ENCODE measurements at places on chromosomes 7 and 10.

- DNase-seq, result no peak
Observed at GRCh38 chr7:25579778-25580075, 351.4 kb upstream of the NPVF start.

- no peak for DNase-seq
Observed at GRCh38 chr10:42801135-42801534, 18.5 kb downstream of the BMS1 start.

- DNase-seq, result no peak
Observed at GRCh38 chr7:95095259-95095965, 188.0 kb downstream of the PPP1R9A start.

- DNase-seq, result no peak
Observed at GRCh38 chr7:932651-932975, 21.9 kb downstream of the ADAP1 start.

- no peak for DNase-seq
Observed at GRCh38 chr10:102758240-102758932, 14.6 kb downstream of the WBP1L start.

- no peak for DNase-seq
Observed at GRCh38 chr10:31299119-31299518, 19.9 kb upstream of the ZEB1 start.

GRCh38 chr7:130350945-130351790 lies 6.6 kb downstream of the CPA5 start:
- DNase-seq, result no peak

DNA sequence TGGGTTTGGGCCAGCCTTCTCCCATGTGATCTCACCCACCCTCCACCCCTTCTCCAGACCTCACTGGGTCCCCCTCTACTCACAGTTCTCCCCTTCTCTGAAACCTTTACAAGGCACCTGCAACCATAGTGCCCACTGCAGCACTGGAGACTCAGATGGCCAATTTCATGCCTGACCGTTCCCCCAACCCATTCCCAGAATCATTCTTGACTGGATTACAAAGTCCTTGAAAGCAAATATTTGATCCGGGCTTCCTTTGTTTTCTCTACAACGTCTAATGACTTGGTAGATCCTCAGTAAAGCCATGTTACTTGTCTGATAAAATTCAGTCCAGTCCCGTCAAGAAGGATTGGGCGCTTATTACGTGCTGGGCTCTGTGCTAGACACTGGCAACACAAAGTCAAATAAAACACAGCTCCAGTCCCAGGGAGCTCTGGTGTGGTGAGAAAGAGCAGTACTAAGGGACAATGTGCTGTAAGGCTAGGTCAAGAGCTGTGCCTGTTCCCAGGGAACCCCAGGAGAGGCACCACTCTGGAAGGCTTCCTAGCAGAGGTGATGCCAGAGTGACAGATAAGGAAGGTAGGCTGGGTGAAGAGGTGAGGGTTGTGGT lies 36.5 kb downstream of the SH3PXD2A start:
- no peak for DNase-seq

DNA sequence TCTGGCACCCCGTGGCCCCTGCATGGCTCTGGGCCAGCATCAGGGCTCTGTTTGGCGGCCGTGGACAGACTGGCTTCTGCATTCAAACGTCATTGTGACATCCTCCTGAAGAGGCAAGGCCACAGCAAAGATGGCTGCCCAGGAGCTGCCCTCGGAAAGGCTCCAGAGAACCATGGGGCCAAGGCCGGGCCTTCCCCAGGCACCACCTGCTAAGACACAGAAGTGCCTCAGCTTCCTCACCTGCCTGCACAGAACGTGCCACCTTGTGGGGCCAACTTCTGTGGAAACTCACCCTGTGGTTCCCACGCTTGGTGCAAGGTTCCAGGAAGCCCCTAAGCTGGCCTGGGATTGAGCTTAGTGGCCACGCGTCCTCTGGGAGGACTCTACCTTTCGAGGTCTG lies 396.9 kb downstream of the PTPRN2 start:
- DNase-seq, result no peak

DNA sequence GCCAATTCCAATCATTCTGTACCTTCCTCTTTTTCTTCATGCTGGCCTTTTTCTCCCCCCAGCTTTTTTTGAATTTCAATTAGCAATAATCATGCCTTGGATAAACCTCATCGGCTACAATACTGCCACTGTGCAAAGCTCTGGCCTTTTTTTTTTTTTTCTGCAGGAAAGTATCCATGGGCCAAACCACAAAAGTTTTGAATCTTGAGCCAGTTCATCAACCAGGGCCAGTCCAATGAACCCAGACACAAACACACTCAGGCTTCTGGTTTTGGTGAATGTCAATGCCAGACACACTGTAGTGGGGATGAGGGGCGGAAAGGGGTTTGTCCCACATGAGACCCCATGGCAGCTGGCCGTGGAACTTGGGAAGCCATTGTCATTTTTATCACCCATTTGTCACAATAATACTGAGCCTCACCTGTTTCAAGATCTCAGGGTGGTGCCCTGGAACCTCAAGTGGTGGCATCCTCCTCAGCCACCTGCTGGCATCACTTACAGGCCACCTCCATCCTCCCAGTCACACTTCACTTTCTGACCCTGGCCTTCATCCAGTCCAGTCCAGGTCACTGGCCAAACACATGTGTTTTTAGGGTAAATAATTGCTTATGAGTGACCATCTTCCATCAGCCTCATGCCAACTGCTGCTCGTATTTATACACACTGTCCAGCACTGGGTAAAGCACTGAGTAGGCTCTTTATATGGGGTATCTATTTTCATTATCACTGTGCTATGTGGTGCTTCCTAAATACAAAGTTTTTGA lies 40.8 kb upstream of the TSPAN33 start:
- DNase-seq, result no peak

DNA sequence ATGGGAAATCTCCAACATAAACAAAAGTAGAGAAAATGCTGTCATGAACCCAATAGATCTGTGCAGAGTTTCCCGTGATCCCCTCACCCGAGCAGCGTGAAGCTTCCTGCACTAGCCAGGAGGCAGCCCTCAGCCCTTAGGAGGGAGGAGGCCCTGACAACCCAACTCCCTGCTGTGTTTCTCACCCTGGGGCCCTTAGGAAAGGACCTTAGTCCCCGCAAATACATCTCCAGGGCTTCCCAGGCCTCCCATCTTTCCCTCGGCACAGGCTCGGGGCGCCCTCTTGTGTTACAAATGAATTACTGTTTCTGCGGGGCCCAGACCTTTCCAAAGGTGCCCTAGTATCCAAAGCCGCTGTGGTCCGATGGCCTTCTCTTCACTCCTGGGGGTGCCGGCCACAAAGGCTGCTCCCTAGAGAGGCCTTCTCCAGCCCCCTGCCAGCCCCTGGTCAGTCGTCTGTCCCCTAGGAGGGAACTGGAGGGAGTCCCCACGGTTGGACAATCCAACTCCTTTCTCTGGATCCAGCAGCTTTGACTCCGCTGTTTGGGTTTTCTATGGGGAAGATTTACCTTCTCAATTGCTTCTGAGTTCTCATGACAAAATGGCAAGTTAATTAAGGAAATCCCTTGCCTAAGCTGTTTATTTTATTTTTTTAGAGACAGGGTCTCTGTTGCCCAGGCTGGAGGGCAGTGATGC lies 49.9 kb upstream of the SH2B2 start:
- no peak for DNase-seq

GRCh38 chr7:115851291-115851690 lies 179.3 kb downstream of the TFEC start:
- DNase-seq, result no peak

DNA sequence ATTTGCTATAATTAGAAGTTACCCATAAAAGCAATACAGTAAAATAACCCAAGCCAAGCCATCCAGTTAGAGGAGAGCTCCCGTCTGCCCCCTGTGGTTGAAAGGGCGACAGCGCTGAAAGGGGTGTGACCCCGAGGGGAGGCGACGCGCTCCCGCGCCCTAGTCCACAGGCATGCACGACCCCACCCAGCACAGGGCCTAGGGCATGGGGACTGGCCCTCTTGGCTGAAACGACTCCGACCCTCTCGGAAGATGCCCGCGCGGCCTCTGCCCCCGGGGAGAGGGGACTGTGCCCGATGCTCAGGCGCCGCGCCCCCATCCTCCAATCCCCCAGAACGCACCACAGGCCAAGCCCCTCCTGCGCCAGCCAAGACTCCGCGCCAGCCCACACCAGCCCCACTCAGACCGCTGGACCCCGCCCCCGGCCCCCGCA lies 64.0 kb downstream of the CSGALNACT2 start:
- DNase-seq, result peak; percentile 25

- DNase-seq, result no peak
Observed at GRCh38 chr10:69367469-69367868, 49.2 kb downstream of the TACR2 start.

DNA sequence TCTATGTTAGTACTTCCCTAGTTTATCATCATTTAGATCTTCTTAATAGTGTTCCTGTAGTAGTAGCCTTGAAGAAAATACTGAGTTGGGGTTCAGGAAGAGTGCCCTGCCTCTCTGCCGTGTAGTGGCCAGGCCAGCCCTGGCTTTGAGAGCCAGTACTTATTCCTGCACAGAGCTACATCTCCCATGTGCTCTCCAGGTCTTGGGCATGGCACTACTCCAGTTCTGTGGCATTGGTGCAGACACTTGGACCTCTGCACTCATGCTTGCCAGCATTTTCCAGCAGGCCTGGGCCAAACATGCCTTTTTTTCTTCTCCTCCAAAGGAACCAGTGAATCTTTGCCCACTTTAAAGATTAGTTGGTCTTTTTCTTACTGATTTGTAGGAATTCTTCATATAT lies 5.3 kb downstream of the GNG11 start:
- no peak for DNase-seq

DNA sequence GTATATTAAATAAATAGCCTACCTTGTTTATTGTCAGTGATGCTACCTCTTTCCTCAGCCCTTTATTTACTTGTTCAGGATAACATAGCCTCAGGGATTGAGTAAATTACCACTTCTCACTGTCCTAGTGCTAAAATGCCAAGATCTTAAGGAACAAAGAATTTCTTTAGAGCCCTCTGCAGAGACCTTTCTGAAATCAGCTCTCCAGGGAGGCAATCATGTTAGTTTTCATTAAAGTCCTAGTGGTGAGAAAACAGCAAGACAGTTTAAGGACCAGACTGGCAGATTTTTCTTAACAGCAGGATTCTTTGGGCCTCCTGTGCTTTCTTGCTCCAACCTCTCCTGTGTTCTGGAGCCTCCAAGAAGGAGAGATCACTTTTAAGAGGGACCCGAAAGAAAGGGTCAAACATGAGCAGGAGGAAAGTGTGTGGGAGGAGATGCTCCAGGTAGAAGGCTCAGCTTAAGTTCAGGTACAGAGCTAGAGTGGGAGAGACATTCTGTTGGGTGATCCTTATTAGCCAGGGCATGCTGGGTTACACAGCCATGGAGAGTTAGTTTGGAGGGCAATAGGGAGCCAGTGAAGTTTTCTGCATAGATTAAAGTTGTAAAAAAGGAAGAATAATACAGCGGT lies 1.2 kb upstream of the PLCE1 start:
- no peak for DNase-seq

All from stimulated activated CD8-positive, alpha-beta memory T cell treated with anti-CD3 and anti-CD28 coated beads, Interleukin-4, amount 100 ng/mL, for 1 hour (primary cell).